Activated CD8-positive, alpha-beta memory T cell treated with anti-CD3 and anti-CD28 coated beads for 24 hours (primary cell): ENCODE measurements at places on chromosomes 2 and 18.

DNA sequence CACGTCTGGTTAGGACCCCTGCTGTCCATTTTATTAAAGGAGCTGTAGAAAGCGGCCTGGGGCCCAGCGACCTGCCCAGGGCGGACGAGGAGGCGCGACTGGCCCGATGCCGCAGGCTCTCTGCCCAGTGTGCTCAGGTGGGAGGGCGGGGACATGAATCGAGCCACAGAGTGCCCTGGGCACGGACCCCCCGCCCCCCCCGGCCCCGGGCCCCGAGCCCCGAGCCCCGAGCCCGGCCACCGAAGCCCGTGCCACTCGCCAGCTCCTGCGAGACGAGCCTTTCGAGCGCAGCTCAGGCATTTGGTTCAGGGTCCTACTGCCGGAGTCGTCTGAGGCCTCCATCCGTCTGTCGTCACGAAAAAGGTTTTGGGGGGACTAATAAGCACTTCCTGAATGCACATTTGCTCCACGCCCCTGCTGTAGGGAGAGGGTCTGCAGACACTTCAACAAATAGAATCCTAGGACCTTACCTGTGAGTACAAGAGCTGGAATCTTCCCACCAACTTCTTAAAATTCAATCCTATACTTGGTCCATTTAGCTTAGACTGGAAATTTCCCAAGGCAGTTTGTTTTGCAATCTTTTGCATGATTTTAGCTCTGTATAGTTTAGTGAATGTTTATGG is 602 bp upstream of the ADAM17 start:
- DNase-seq, result no peak

- peak; percentile 87 for DNase-seq
Observed at GRCh38 chr2:232444409-232445148, 11.4 kb upstream of the ALPI start.

GRCh38 chr18:63844254-63844653 is 43.3 kb upstream of the SERPINB2 start:
- no peak for DNase-seq

GRCh38 chr2:151552287-151552686 is 142.6 kb downstream of the RIF1 start:
- DNase-seq, result no peak

GRCh38 chr18:2316751-2317696 is 254.3 kb downstream of the METTL4 start:
- DNase-seq, result no peak

DNA sequence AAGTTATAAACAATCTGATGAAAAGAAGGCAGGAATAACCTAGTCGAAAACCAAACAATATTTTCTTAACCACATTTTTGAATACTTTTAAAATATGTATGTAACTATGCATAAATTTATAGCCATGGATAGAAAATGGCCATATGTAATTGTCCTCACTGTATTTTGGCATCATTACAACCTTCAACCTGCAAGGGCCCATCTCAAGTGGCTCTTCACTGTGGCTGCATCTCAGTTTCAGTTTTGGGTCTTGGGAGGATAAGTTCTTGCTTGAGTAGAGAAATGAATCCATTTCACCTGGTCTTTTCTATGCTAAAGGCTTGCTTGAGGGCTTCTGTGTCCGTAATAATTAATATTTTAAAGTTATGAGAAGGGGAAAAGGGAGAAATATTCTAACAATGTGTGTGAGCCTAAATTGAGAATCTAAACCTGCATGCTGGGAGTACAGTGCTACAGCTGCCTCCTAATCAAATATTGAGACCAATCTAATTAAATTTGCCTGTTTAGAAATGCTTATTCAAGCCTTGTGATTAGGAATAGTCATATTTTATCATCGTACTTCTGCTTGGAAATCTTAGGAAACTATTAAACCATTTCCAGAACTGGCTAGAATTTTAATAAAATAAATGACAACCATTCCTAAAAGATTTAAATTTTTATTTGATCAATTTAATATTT is 92.5 kb downstream of the EML4 start:
- DNase-seq, result no peak

- DNase-seq, result no peak
Observed at GRCh38 chr2:1051075-1051474, 100.4 kb downstream of the SNTG2 start.

- DNase-seq, result no peak
Observed at GRCh38 chr2:10449838-10450691, 1.9 kb upstream of the ODC1 start.

DNA sequence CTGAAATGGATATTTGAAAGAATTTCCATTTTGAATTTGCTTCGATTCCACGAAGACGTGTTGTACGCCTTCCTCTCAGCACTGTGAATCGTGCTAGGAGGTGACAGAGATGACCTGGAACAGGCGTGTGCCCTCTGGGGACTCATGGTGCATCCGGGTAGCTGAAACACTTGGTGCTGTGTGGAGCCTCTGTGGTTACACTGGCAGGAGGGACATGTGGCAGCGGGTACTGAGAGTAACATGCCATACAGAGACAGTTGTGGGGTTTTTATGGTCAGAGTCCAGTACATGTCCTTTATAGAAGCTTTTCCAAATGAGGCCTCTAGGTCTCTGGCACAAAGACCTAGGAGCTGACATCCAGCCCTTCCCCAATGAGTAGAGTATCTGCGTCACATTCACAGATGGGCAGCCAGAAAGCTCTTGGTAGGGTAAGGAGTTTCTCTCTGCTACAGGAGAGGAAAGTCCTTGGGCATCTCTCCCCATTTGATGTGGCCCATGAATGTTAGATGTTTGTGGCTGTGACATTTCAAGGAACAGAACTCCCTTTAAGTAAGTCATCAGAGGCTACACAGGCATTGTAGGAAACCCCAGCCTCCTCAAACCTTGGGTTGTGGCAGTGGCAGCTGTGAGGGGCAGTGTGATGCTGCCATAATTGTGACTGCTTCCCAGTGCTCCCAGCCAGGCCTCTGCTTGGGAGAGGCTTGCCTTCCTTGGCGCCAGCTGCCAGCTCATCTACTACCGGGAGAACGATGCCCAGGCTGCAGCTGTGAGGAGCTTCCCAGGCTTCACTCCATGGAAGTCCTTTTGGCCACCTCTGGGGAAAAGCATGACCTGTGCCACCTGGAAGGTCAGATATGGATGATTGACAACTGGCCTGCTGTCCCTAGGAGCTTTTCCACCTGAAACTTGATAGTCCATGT is 80.6 kb downstream of the ACOXL start:
- no peak for DNase-seq

DNA sequence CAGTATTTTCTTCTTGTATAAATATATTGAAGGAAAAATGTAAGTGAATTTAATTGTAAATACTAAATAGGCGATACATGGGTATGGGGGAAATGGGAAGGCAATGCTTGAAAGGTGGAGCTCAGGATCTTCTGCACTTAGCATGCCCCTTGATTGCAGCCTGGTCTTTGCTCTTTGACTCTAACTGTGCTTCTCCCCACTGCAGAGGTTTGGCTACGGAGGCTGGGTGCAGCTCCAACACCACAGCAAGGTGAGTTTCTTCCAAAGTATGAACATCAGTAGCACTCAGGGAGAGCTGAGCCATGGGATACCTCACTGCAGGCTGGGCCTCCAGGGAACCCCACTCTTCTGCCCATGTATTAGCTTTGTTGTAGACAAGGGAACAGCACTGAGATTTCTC is 6.6 kb downstream of the ACMSD start:
- no peak for DNase-seq

DNA sequence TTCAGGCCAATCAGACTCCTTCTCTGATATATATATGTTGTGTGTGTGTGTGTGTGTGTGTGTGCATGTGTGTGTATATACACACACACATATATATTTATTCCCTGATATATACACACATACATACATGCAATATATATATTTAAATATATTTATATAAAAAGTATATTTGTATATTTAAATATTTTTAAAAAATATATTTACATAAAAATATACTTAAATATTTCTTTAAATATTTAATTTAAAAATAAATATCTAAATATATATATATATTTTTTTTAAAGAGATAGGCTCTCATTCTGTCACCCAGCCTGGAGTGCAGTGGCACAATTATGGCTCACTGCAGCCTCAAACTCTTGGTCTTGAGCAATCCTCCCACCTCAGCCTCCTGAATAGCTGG is 281.3 kb downstream of the DYSF start:
- DNase-seq, result no peak

- no peak for DNase-seq
Observed at GRCh38 chr2:143482316-143482715, 353.1 kb downstream of the ARHGAP15 start.

DNA sequence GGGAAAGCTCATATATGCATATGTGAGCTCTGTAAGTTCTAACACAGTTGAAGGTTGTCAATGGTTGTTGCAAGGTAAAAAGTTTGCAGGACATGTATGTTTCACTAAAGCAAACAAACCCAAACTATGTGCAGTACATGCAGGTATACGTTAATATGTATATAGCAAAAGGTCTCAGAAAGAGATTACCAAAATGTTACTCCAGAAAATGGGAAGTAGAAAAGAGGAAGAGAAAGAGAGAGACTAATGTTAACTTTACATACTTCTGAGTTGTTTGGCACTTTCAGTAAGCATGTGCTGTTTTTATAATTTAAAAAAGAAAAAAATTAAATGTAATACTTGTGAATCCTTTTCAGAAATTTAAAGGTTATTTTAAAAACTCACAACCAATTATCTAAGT is 32.8 kb upstream of the PEX13 start:
- no peak for DNase-seq

- no peak for DNase-seq
Observed at GRCh38 chr2:240356700-240357640, 78.5 kb upstream of the GPC1 start.

DNA sequence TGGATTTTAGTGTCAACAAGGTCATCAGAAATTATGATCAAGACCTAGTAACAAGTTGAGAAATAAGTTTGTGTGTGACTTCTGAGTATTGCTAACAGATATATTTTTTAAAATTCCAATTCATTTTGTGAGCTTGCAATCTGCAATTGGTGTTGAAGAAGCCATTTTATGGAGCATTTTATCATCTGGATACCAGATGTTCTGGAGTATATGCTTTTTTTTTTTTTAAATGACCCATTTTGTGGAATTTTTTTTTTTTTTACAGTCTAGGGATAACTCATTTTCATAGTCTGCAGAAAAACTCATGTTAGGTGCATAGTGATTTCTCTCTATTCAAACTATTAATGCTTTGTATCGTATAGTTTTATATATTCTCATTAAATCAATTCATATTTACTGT is 12.6 kb downstream of the QPCT start:
- DNase-seq, result no peak

GRCh38 chr2:151681051-151681450 is 53.2 kb downstream of the NEB start:
- no peak for DNase-seq

- DNase-seq, result no peak
Observed at GRCh38 chr2:186569897-186570296, 20.0 kb upstream of the ITGAV start.

- DNase-seq, result no peak
Observed at GRCh38 chr2:118348380-118349034, 260.2 kb downstream of the INSIG2 start.

DNA sequence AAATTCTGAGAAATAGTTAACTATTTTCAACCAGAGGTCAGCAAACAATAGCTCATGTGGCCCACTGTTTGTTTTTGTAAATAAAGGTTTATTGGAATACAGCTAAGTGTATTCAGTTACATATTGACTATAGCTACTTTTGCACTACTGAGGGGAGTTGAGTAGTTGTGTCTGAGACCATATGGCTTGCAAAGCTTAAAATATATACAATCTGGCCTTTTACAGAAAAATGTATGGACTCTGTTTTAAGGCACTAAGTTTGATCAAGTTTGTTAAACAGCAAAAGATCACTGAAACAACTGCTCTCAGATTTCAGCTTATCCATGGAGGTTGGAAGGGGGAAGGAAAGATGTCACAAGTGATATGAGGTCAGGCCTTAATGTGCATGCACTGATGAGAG is 667.1 kb downstream of the CNTNAP5 start:
- DNase-seq, result no peak

DNA sequence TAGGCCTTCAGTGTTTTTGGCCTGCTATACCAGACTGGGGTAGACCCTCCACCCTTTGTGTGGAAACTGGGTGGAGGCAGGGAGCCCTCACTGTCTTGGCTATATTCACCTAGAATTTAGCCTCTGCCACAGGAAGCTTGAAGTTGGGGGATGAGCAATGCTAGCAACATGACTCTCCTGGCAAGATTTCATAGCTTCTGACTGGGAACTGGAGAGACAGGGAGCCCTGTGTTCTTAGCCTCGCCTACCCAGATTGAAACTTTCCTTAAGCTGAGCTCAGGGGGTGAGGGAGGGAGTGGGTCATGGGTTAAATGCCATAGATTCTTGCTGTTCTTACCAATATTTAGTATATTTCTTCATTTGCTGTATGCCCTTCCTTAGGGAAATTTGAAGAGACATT is 46.8 kb upstream of the FAM98A start:
- DNase-seq, result no peak

- DNase-seq, result no peak
Observed at GRCh38 chr2:107548216-107548615, 278.5 kb upstream of the RGPD4 start.

GRCh38 chr2:62215306-62216064 is 19.6 kb downstream of the B3GNT2 start:
- no peak for DNase-seq

DNA sequence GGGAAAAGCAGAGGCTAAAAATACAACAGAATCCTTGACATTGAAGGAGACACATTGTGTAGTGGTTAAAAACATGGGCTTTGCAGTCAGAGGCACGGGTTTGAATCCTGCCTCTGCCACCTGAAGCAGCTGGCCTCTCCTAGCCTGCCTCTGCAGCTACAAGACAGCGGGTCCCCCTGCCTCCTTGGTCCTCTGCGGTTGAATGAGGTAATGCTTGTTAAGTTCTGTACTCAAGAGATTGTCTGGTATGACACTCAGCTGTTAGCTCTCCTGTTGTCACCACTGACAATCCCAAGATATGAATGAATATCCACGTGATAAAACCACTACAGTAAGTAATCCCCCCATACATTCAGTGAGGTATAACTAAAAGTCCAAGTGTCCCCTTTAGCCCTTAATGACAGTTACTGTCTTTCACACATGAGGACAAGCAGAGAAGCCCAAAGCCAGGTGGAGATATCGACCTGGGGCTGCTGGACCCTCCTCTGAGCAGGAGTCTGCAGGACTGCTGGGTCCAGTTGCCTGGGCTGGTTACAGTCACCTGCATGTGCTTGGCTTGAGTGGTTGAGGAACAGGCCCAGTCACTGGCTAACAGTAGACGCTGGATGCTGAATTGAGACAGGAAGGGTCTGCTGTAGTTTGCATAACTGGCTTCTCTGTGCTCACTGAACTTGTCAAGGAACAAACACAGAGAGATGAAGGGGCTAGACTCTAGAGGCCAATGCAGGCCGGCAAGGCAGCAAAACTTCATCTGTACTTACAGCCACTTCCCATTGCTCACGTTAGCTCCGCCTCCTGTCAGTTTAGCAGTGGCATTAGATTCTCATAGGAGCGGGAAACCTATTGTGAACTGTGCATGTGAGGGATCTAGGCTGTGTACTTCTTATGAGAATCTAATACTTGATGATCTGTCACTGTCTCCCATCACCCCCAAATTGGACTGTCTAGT is 85.5 kb downstream of the TGFA start:
- DNase-seq, result peak; percentile 28
